ENCODE measurements at places on chromosomes 4 and X.

- DNase-seq, result no peak
These were observed 37.7 kb downstream of the ANTXR2 start for GRCh38 chr4:80035336-80035735.

- no peak for DNase-seq
These were observed 16.4 kb downstream of the GABRE start for GRCh38 chrX:151958101-151958500.

DNA sequence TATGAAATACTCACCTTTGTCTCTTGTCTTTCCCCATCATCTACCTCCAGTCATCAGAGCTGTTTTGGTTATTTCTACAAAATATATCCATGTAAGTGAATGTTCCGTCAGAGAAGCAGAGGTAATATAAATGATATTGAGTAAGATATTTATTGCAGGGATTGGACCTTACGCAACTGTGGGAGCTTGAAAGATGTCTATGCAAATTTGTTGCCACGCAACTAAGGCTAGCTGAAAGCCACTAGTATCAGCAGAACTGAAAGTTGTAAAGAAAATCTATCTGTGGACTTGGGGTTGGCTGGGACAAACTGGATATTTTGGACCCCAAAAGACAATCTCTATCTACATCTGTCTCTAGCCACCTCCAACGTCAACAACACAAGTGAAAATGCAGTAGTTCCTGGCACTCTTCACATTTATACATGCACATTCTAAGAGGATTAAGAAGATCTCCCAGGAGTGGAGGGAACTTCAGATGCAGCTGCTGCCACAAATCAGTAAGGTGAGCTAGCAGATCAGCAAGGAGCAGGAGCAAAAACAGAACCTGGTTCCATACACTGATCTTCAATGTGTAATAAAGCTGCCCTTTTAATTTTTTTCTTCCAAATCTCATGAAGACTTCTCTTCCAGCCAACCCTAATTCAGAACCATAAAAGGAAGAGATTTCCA, 8.5 kb upstream of the CCSER1 start:
- no peak for DNase-seq

GRCh38 chr4:139177869-139178619, 1.0 kb upstream of the ELF2 start:
- peak; percentile 87 for DNase-seq

DNA sequence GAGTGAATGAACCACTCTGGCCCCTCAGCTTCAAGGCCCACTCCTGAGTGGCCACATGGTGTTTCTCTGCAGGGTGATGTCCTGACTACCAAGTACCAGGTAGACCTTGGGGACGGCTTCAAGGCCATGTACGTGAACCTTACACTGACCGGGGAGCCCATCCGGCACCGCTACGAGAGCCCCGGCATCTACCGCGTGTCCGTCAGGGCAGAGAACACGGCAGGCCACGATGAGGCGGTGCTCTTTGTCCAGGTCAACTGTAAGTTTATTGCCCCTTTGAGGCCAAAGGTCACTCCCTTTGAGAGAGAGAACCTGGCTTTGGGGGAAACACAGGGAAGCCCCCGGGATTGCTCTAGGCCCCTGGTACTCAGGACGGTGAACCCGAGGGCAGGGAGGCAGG, 216.0 kb downstream of the AFAP1 start:
- no peak for DNase-seq

- no peak for DNase-seq
These were observed 263.1 kb downstream of the STIM2 start for GRCh38 chr4:27123769-27124124.

DNA sequence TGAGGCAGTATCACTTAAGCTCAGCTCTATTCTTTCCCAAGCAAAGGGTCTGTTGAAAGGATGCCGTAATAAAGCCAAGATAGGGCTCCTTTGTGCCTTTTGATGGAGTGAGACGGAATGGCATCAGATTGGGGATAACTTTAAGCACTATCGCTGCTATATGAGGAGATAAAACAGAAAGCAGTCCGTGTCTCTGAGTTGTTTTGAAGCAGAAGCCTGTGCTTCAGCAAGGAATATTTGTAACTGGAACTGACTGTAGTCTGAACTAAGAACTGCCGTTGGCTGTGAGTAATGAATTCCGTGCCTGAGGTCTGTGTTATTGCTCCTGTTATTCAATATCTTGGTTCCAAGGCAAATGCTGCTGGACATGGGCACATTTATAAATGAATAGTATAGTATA, 297.4 kb downstream of the ANKRD50 start:
- DNase-seq, result no peak

DNA sequence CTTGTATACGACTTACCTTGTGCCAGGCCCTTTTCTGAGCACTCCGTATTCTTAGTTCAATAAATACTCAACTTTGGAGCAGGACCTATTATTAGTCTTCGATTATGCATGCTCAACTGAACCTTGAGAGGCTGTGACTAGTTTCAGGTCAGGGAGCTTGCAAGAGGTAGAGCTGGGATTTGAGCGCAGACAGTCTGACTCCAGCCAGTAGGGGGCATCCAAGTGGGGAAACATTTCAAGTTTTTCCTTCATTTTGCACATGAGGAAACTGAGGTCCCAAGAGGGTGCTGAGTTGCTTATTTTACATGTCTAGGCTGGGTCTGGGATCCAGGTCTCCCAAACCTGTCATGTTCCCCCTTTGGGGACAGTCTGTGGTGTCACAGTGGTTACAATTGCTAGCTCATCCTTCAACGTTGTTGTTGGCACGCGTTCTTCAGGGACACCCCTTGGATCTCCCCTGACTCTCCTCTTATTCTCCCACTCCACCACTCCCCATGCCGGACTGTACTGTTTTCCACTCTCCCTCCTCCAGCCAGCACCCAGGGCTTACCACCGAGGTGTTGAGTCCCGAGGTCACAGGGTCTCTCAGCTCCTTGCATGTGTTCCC, 6.7 kb upstream of the PRICKLE3 start:
- DNase-seq, result no peak

DNA sequence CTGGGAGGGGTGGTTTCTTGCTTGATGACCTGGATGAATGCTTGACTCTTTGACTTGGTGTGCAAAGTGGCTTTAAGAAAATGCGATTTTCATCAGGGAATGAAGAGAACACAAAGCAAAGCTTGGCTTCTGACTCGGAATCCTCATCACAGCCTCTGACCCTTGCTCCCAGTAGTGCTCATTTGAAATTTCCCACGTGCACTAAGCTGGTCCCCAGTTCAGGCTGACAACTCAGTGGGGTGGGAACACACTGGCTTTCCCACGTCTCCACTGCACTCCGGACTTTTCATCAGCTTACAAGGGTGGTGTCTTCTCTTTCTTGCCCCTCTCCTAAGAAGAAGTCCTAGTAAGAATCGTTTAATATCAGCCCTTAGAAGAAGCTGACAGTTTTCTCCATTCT, 53.3 kb downstream of the HCCS start:
- DNase-seq, result no peak

GRCh38 chr4:119139311-119139710, 3.7 kb downstream of the MYOZ2 start:
- no peak for DNase-seq

DNA sequence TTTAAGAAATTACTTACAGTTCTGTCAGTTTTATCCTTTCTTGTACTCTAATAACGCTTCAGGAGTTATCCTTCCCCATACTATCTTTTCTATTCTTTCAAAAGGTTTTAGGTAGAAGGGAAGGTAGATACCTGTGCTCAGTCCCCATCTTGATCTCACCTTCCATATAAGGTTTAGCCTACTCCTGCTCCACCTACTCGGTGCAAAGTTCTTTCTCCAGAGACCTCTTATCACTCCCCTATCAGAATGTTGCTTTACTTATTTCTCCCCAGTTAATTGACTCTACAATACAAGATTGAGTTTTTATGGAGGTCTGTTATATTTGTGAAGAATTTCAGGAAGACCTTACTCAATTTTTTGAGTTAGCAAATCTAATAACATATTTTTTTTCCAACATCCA, 33.9 kb downstream of the SPRY1 start:
- no peak for DNase-seq

- DNase-seq, result no peak
These were observed 186.5 kb downstream of the BANK1 start for GRCh38 chr4:101977076-101977475.

DNA sequence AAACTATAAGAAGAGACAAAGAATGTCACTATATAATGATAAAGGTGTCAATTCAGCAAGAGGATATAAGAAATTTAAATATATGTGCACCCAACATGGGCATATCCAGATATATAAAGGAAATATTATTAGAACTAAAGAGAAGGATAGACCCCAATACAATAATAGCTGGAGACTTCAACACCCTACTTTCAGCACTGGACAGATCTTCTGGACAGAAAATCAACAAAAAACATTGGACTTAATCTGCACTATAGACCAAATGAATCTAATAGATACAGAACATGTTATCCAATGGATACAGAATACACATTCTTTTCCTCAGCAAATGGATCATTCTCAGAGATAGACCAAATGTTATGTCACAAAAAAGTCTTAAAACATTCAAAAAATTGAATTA, 327.7 kb downstream of the PPP1R2C start:
- no peak for DNase-seq

GRCh38 chrX:153786669-153787068, 5.8 kb downstream of the SRPK3 start:
- DNase-seq, result no peak

- no peak for DNase-seq
These were observed 48.6 kb upstream of the DYNLT3 start for GRCh38 chrX:37895795-37896510.

DNA sequence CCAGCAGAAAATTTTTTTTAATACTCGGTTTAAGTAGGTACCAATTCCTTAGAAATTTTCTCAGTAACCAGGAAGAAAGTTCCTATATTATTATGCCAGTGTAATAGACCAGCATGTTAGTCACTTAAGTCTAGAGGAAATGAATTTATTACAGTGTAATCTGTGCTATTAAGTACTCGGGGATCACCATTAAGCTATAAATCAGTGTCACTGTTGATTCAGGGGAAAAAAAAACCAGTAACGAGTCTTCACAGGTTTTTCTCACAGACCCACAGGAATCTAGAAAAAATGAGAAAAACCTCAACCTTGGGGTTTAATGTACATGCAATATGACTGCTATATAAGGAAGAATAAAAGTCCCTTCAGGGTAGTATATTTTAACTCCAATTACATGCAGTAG, 138.3 kb upstream of the IL1RAPL2 start:
- no peak for DNase-seq

- no peak for DNase-seq
These were observed 2.1 kb downstream of the SASH3 start for GRCh38 chrX:129781680-129782495.

DNA sequence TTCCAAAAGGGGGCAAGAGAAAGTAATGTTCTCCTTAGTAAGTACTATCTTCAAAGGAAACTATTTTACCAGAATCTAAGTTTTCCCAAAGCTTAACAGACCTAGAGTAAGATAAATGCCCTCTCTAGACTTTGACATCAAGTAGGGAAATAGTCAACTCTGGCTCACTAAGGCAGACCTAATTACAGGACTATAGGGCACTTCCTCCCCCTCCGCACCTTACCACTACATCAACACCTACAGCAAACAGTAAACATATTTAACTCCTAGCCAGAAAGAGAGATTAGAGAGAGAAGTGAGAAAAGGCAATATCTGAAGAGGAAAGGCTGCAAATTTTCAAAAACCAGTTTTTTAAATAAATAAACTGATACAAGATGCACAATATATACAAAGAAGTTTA, 60.4 kb downstream of the CNOT6L start:
- no peak for DNase-seq

GRCh38 chrX:110219920-110220319, 98.0 kb downstream of the AMMECR1 start:
- DNase-seq, result no peak

DNA sequence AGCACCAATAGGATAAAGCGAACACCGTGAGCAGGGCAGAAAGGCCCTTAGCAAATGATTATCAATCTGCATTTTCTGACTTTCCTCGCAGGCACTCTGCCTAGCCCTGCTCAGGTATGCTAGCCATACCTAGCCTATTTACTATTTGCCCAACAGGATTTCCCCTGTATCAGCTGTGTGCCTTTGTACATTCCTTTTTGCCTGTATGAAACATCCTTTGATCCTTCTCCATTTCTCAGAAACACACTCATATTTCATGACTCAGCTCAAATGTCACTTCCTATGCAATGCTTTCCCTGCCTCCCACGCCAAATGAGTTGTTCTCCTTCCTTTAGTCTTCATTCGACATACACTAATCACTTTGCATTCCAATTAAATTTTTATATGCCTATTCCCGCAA, 37.2 kb downstream of the PCDH7 start:
- DNase-seq, result no peak

- DNase-seq, result no peak
These were observed 31.0 kb downstream of the AFAP1 start for GRCh38 chr4:7908668-7909067.

DNA sequence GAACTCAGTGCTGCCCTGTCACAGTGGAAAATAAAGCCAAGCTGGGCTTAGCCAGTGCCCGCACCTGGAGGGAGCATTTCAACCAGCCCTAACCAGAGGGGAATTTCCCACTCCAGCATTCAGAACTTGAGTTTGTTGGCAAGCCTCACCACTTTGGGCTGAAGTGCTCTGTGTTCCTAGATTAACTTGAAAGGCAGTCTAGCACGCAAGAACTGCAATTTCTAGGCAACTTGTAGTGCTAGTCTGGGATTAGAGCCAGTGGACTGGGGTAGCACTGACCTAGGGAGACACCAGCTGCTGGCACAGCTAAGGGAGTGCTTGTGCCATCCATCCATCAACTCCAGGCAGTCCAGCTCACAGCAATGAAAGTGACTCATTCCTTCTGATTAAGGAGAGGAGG, 1060.6 kb upstream of the GRID2 start:
- DNase-seq, result no peak

GRCh38 chr4:86791126-86791525, 58.1 kb downstream of the SLC10A6 start:
- DNase-seq, result no peak

DNA sequence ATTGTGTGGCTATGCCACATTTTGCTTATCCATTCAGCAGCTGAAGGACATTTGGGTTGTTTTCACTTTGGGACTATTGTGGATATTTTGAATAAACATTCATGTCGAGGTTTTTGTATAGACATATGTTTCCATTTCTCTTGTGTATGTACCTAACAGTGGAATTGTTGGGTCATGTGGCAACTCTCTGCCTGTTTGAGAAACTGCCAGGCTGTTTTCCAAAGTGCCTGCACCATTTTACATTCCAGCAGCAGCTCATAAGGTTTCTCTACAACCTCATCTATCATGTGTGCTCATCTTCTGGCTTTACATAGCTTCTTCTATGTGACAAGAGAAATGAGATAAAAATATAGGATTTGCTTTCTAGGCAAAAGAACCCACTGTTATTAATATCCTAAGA, 29.5 kb upstream of the TSPAN5 start:
- no peak for DNase-seq

- no peak for DNase-seq
These were observed 167.9 kb downstream of the CAMK2D start for GRCh38 chr4:113593400-113594230.

- DNase-seq, result peak; percentile 25
These were observed 201.8 kb upstream of the LEF1 start for GRCh38 chr4:108370291-108371141.

- no peak for DNase-seq
These were observed 43.1 kb downstream of the ATRX start for GRCh38 chrX:77742788-77743476.

GRCh38 chrX:69203638-69204037, 38.4 kb upstream of the PJA1 start:
- DNase-seq, result no peak
